Stimulated activated CD8-positive, alpha-beta memory T cell treated with anti-CD3 and anti-CD28 coated beads, Interleukin-4, amount 100 ng/mL, for 48 hours (primary cell): ENCODE measurements at places on chromosomes 7 and 10.

DNA sequence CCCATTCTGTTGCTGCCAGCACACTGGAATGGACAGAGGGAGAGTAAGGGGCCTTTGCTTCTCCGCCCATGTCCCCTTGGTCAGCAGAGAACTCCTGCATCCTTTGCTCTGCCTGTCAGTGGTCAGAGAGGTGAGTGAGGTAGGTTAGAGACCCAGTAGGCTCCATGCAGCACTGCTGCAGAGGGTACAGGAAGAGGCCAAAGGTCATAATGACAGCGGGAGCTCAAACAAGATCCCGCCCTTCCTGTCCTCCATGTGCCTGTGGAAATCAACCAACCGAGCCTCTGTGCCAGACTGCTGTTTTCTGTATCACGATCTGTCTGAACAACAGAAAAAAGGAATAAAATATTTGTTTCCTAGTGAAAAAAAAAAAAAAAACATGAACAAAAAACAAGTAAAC, 81.4 kb downstream of the ZNF33B start:
- DNase-seq, result no peak

DNA sequence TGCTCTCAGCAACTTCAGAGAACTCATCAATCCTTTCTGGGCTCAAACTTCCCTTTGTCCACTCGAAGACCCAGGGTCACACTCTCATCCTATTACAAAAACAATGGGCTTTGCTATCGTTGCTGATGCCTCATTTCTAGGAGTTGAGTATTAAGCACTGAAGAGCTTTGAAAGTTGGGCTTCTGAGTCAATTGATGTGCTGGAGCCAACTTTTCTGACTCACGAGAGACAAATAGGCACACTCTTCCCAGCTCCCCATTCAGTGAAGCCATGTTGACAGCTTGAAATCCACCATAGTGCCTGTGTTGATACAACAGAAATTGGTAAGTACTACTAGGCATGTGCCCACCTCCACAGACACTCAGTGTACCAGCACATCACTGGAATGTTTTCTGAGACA, 97.5 kb upstream of the PRSS58 start:
- DNase-seq, result no peak

DNA sequence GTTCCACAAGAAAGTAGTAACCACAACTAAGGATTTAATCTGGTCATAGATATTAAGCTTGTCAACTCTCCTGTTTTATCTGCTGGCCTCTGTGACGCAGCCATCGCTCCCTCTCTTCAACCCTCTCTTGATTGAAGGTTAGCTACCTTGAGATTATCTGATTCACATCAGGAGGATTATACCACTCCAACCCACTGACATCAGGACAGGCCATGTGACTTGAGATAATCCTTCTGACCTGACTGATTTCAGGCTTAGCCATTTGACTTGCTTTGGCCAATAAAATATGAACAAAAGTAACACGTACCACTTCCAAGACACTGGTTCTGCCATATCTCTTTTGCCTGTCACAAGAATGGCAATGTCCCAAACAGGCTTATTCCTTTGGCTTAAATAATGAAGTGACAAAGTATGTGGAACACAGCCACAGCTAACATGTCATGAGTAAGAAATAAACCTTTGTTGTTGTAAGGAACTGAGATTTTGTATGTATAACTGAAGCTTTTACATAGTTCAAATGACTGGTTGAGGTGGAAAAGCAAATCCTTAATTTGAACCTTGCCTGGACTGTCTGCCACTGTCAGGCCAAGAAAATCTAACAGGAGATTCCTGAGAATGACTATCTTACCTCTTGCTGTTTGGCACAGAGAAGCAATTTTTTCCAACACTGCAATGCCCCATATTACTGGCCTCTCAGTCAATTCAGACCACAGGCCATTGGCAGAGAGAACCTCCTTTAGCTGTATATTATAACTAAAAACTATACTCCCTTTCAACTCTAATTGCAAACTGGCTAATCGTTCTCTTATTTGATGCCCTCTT, 13.9 kb downstream of the ZNF438 start:
- DNase-seq, result no peak

DNA sequence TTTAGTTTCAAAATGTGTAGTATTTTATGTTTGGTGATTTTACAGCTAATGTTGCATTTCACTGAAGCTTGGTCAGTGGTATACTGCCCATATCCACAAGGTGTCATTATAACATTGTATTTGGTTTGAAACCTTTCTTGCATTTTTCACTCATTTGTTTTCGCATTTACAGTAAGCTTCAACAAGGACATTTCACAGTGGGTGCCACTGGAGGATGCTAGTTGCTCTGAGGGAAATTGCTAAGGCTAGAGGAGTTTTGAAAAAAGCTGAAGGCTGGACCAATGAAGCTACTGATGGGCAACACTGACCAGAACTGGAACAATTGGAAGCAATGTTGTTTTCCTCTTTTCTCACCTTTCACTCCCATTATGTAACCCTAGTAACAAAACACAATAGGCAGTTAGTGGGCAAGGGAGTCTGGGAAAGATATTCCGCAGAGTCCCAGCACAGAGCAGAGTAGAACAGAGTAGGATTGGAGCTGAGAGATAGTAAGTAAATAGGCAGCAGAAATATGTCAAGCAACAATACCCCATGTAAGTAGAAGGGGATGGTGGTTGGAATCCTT, 23.6 kb upstream of the SRI start:
- DNase-seq, result no peak

- no peak for DNase-seq
Measured at GRCh38 chr7:154424350-154424749, 372.2 kb downstream of the DPP6 start.

GRCh38 chr10:70053218-70053840, 683 bp downstream of the MACROH2A2 start:
- DNase-seq, result peak; percentile 30

- DNase-seq, result no peak
Measured at GRCh38 chr7:135342887-135343286, 109.2 kb downstream of the STRA8 start.
